ENCODE measurements at places on chromosomes 6 and 20.

DNA sequence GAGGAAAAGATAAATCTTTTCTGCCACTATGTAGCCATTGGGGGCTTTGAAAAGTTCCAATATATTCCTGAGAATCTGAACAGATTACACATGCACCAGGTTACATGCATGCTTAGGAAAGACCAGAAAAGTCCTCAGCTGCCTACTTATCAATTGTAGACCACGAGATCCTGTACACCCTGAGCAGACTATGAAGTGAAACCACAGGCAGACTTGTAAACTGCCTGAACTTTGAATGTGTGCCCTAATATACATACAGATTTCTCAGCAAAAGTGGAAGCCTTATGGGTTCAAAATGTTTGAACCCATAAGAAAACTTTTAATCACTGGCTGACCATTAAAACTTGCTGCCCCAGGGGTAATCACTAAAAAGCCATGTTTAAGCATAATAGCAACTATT, 273.5 kb upstream of the RUNX2 start:
- DNase-seq, result no peak

- DNase-seq, result no peak
Observed at GRCh38 chr6:19297880-19298279, 539.3 kb upstream of the ID4 start.

DNA sequence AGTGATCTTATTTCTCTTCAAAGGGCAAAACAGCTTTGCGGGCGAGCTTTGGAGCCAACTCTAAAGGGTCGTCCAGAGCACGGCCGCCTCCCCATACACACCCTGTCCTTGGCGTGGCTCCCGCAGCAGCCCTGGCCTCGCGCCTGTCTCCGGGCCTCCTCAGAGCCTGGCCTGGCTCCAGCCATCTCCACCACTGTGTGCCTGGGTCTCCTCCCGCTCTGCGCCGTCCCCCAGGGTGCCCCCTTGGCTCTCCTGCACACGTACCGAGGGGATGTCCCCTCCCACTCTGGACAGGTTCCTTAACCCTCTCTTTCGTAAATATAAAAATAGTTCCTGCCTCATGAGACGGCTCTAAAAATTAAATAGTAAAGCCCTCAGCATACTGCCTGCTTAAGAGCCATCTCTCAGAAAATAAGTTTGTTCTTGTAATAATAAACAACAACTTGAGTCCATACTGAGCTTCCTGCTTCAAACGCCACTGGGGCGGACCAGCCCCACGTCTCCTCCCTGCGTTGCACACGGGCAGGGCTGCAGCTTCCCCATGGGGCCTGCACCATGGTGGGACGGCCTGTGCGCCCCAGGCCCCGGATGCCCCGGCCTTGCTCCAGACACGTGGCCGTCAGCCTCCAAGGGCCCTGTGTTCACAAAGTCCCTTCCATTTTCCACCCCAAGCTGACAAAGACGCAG, 226.2 kb downstream of the TTLL2 start:
- DNase-seq, result no peak

GRCh38 chr6:5439749-5440148, 178.4 kb downstream of the FARS2 start:
- no peak for DNase-seq

DNA sequence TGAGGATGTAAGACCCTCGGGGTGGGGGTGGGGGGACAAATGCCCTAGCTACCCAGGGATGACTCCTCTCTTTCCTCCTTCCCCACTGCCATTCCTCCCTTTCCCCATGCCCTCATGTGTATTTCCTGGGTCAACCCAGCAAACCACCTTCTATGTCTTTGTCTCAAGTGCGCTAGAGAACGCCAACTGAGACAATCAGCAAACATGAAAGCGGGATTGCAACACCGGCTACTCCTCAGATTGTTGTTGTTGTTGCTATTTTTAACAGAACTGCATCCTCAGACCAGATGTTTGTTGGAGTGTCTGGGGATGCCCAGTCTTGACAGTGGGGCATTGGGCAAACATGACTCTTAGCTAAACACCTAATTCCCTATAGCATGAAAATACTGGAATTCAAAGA, 39.3 kb upstream of the HIVEP1 start:
- no peak for DNase-seq

DNA sequence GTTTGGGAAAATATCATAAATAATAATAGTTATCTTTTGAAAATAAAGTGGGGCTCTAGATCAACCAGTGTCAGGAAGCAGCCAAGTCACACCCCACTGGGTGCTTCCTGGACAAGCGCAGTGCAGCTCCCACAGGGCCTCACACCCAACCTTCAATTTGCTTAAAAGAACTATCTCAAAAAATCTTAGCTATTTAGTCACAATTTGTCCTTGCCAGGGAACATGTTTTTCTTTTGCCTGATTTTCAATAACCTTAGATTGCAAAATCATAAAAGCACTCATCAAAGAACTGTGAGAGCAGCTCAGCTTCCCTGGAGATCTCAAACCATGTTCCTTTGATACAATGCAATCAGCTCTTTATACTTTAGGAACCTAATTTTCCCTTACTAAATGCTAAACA, 1.6 kb upstream of the NCOA7 start:
- no peak for DNase-seq

DNA sequence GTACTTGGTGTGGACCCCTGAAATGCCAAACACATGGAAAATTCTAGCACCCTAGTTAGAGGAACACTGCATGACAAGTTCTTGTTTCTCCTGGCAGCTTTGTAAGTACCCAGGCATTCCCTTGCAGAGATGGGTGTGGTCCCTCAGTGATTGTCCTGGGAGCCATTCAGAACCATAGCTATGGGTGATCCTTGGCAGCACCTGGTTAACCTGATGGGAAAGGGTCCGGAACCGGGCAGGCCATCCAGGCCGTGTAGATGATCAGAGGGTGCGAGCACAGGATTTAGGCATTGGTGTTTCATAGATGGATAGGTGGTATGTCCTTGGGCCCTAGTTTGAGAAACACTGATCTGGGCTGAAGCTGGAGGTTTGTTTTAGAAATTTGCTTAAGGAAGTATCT, 95.8 kb downstream of the RPP40 start:
- DNase-seq, result no peak

DNA sequence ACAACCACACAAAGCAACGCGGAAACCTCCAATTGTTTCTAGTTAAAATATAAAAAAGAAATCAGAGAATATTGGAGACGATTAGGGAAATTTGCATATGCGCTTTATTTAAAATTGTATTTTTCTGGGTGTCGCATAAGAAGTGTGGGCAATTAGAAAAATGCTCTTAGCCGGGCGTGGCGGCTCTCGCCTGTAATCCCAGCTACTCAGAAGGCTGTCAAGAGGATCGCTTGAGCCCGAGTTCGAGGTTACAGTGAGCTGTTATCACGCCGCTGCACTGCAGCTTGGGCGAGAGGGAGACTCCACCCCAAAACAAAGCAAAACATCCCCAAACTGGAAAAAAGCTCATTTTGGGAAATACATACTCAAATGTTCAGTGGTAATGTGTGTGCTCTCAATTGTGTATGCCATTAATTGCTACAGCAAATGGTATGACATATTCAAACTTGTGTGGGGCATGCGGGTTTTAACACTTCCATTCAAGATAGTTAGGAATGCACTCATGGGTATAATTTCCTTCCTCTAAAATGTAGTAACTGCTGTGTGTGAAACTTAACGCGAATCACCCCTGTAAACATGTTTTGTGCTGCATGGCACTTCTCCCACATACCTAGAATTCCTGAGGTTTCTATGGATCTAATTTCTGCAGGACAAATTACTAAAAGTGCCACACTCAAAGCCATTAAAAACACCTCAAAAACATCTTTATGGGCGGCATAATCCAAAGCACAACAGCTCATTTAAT, 54.7 kb upstream of the HFE start:
- no peak for DNase-seq

- no peak for DNase-seq
Observed at GRCh38 chr20:49680484-49680883, 33.2 kb downstream of the B4GALT5 start.

DNA sequence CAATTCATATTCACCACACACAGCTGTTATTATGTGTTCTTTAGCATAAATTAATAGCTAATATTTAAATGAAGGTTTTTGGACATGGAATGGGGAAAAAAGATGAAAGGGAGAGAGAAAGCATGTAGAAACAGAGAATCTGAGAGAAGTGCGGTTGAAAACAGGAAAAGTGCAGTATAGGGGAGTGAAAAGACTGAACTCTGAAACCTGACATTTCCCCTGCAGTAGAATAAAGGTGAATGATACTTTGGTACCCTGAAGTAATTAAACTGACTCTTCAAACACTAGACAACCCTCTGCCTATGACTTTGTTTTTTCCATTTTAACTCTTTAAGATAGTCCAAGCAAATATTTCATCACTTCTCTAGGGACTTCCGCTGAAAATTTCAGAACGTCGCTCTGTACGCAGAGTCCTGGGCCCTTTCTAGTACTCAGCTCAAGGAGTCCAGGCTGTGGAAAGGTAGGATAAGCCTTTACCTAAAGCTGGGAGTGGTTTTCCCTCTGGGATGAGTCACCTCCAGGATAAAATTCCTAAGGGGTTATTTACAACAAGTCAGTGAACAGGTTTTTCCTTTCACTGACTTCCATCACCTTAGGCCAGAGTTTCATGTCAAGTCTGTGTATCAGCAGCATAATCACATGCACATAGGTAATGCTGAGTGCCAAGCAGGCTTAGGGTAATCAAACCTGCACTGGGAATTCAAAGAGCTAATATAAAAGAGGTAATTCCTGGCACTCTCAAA, 614.5 kb downstream of the PKHD1 start:
- no peak for DNase-seq

- DNase-seq, result no peak
Observed at GRCh38 chr6:157773248-157773773, 49.7 kb upstream of the SNX9 start.

- peak; percentile 59 for DNase-seq
Observed at GRCh38 chr6:32087574-32088486, 21.3 kb downstream of the TNXB start.

- no peak for DNase-seq
Observed at GRCh38 chr6:85372915-85373270, 77.0 kb upstream of the NT5E start.

DNA sequence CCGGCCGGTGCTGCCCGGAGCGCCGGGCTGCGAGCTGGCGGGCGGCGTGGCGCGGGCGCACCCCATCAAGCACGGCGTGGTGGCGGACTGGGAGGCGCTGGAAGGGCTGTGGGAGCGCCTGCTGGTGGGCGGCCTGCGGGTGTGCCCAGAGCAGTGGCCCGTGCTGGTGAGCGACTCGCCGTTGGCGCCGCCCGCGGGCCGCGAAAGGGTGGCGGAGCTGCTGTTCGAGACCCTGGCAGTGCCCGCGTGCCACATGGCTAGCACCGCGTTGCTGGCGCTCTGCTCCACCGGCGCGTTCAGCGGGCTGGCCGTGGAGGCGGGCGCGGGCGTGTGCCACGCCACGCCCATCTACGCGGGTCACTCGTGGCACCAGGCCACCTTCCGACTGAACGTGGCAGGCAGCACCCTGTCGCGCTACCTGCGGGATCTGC, 517 bp downstream of the ACTL10 start:
- DNase-seq, result peak; percentile 28

- no peak for DNase-seq
Observed at GRCh38 chr6:152696522-152696921, 1.2 kb upstream of the MYCT1 start.

- no peak for DNase-seq
Observed at GRCh38 chr20:50272030-50272723, 81.5 kb downstream of the CEBPB start.

- no peak for DNase-seq
Observed at GRCh38 chr20:10711903-10712451, 38.2 kb upstream of the JAG1 start.

DNA sequence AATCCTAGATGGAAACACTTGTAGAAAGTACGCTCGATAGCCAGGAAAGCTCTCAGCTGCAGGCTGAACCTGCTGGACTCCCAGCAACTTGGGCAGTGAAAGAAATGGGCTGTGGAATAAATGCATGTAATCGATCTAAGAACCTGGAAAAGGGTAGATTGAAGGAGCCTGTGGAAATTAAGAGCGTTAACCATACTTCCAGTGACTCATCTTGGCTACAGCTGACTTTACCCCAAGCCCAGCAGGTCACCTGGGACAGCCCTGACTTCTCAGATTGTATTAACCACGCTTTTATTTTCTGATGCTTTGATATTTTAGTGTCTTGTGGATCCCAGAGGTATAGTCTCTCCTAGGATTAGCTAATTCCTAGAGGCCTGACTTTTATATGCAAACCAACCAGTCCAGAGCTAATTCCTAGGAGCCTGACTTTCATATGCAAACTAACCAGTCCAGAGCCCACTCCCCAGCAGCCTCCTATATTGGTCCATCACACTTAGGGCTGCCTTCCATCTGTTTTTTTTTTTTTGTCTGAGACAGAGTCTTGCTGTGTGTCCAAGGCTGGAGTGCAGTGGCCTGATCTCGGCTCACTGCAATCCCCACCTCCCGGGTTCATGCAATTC, 86.3 kb downstream of the GMPR start:
- no peak for DNase-seq

GRCh38 chr6:154622618-154623336, 110.4 kb upstream of the SCAF8 start:
- DNase-seq, result no peak

DNA sequence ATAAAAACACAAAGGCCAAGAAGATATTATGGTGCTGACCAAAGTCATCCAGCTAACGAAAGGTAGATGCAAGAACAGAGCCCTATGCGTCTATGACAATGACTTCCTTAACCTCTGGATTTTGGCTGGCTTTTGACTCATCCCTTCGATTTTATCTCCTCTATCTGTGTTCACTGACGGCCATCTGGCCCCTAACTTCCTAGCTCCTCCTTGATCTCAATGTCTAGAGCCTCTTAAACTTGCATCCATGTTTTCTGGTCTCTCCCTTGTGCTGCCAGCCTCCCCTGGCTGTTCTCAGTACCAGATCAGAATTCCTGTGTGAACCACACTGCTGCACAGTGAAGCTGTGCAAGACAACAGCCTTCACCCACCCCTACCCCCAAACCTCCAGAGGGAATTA, 452.9 kb downstream of the UTRN start:
- no peak for DNase-seq

GRCh38 chr6:52731719-52732118, 31.6 kb downstream of the GSTA2 start:
- DNase-seq, result no peak

GRCh38 chr6:96923871-96924493, 546 bp upstream of the KLHL32 start:
- no peak for DNase-seq

DNA sequence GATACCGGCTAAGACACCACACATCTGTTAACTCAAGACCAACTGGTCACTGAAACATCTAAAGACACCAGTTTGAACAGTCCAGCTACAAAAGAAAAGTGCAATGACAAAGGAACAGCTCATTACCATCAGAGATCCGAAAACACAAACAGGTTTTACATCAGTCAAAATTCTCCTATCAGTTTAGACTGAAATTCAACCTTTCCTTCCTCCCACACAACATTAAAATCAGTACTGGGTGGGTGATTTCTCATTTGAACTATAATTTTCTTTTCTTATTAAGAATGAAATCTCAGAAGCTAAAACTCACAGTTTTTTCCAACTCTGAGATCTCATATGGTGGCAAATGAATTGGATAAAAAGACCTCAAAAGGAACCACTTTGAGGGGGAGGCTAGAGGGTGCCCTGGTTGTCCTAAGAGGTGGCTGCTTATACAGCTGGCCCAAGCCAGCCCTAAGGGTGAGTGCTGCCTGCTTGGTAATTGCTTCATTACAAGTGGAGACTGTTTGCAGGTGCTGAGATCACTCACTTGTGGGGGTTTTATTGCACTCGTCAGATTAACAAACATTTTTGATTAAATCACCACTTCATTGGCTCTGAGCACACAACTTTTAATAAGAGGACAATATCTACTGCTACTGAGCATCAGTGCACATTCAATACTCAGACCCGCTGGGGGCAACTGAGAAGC, 4.3 kb downstream of the CCDC167 start:
- DNase-seq, result no peak

Data from activated T-cell treated with anti-CD3 and anti-CD28 coated beads, Interleukin-2, amount 50 U/mL, for 4 hours (primary cell).